PC-9 (cell line): ENCODE measurements at places on chromosomes 7 and 10. TPM values are rescaled to one million over a fixed set of nuclear protein-coding genes. Genes with fewer than 3 reads are reported as not detected.

- peak; percentile 94 for DNase-seq
- H3K4me3 ChIP-seq = no peak overlapping the region
- H3K36me3 ChIP-seq = no peaks in the 10 kb centered on the region
- peaks cover 23% of the 10 kb centered on the region for H3K4me1 ChIP-seq
- H3K27ac ChIP-seq = peak overlapping the region; percentile 57
- no peaks in the 10 kb centered on the region for H3K27me3 ChIP-seq
Measured at GRCh38 chr7:28293527-28293835, 112.9 kb upstream of the JAZF1 start.

DNA sequence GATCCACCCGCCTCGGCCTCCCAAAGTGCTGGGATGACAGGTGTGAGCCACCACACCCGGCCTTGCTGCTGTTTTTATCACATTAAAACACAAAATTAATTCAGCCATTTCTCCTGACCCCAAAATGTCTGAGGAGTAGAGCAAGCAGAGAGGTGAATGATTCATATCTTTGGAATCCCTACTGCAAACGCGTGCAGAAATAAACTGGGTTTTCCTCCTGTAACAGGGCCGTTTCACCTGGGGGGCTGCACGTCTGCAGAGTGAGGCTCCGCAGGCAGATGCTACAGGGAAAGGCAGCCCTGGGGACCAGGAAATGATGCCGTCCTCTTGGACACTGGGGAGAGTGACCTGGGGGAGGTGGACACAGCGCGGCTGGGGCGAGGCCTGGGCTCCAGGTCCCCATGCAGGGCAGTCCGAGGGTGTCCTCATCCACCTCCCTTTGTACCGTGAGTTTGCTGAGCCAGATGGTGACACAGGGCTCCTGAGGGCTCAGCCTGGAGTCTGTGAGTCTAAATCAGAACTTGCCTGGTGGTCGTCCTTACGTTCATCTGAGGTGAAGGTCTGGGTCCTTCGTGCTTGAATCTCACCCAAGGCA, 41.9 kb downstream of the PDGFA start:
- H3K4me1 ChIP-seq = peaks cover 9% of the 10 kb centered on the region
- no peak overlapping the region for H3K27ac ChIP-seq

GRCh38 chr7:131574741-131575140, 18.3 kb upstream of the PODXL start:
- DNase-seq = no peak
- H3K4me1 ChIP-seq = no peaks in the 10 kb centered on the region
- no peak overlapping the region for H3K4me3 ChIP-seq
- H3K36me3 ChIP-seq = no peaks in the 10 kb centered on the region

DNA sequence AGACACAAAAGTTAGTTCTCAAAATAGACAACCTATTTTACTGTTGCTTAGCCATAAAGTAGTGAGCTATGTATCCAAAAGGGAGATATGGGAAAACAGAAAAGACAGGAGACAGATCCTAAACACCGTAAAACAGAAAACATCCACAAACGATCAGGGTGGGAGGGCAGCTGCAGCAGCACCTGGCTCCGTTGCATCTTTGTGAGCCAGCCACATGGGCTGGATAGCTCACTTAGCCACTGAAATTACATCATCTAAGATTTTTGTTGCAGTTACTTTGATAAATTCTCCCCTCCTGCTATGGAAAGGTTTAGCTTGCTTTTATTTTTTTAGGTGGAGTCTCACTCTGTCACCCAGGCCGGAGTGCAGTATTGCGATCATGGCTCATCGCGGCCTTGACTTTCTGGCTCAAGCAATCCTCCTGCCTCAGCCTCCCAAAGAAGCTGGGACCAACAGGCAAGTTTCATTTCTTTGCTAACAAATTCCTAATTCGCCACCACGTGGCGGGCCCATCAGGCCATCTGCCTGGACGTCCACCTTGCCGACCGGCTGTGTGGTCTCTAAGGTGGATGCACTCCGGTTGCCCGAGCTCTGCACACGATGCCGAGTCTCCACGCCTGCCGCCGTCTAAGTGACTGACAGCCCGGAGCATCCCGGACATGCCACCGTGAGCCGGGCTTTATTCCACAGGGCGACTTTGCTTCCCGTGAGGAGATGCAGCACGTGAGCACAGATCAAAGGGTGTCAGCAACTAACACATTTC, 159.8 kb downstream of the DIP2C start:
- H3K27me3 ChIP-seq = peaks cover 52% of the 10 kb centered on the region
- no peak overlapping the region for H3K4me3 ChIP-seq
- no peak for DNase-seq
- H3K4me1 ChIP-seq = no peaks in the 10 kb centered on the region
- no peaks in the 10 kb centered on the region for H3K36me3 ChIP-seq

- H3K4me3 ChIP-seq = no peak overlapping the region
- no peak for DNase-seq
- no peaks in the 10 kb centered on the region for H3K27me3 ChIP-seq
- H3K27ac ChIP-seq = no peak overlapping the region
- H3K4me1 ChIP-seq = peaks cover 49% of the 10 kb centered on the region
- no peaks in the 10 kb centered on the region for H3K36me3 ChIP-seq
Measured at GRCh38 chr7:26912933-26913536, 48.6 kb upstream of the SKAP2 start.

DNA sequence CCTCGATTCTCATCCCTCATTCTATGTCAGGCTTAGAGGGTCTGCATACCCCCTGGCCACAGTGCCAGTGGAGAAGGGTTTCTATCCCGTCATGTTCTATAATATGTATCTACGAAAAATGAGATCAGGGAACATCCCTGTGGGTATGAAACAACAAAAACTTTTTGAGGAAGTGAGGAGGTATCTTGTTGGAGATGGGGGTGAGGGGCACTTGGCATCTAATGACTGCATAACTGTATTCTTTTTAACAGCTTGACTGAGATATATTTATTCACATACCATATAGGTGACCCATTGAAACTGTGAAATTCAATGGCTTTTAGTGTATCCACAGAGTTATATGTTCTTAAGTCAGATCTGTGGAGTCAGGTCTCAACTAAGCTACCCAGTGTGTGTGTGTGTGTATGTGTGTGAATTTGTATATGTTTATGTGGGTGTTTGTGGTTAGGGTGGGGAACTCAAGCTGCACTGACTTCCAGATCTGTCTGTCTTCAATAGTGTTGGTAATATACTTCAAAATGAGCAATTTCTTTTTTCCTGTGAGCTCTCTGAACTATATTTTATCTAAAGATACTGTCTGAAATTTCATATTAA, 528.9 kb downstream of the CNTNAP2 start:
- H3K27ac ChIP-seq = no peak overlapping the region
- no peaks in the 10 kb centered on the region for H3K27me3 ChIP-seq
- H3K4me1 ChIP-seq = no peaks in the 10 kb centered on the region
- no peak for DNase-seq
- H3K4me3 ChIP-seq = no peak overlapping the region

DNA sequence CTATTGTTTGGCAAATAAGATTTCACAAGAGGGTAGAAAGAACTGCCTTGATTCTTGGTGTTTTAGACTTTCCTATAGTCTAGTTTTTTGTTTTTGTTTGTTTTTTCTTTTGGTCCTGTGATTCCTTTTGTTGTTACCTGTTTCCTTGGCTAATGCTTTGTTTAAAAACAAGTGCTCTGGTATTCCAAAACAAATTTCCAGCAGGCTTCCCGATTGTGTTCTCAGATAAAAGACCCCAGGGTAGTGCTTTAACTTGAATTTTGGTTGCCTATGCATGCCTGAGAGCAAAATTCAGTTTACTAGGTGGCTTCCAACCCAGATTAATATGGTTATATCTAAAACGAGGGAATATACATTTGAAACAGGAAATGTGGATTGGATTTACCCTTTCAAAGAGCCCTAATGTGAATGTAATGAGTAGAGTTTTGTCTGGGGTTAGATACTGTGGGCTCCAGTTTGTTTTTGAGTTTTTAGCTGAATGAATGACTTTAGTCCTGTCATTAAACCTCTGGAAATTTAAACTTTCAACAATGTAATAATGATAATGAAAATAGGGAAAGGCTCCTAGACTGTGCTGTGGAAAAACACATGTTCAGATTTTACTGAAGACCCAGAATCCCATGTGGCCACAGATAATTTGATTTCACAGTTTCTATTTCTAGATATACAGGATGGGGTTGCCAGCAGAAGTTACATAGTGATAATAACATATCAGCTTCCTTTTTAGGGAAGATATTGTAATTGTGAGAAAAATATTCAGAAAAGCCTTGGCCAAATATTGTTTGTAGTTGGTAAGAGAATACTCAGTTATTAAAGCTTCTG, 23.9 kb downstream of the AUTS2 start:
- no peak overlapping the region for H3K27ac ChIP-seq
- H3K4me3 ChIP-seq = no peak overlapping the region
- H3K4me1 ChIP-seq = no peaks in the 10 kb centered on the region
- DNase-seq = no peak
- H3K36me3 ChIP-seq = no peaks in the 10 kb centered on the region
- no peaks in the 10 kb centered on the region for H3K27me3 ChIP-seq

DNA sequence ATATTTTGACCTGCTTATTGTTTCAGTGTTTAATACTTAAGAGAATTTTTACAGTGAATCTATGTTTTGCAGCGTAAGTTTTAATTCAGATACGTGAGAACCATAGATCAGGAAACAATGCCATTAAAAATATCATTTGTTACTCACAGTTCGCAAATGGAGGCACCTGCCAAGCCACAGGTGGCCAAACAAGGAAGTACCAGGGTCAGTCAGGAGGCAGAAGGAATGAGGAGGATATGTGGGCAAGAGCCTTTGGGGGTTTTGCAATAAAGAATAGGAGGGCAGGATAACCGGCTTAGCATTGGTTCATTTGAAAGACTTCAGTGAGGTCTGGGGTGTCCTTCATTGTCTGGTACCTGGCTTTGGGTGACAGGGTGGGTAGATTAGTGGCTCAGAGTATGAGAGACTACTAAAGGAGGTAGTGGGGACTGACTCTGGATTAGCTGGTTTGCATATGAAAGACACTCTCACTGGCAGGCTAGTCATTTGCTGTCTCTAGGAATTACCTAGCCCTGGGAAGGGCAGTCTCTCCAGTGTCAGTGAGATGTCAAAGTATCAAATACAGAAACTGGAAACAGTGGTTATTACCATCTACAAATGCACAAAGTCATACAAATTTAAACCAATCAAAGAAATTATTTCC, 132.2 kb upstream of the CAV2 start:
- no peak overlapping the region for H3K4me3 ChIP-seq
- no peaks in the 10 kb centered on the region for H3K27me3 ChIP-seq
- no peaks in the 10 kb centered on the region for H3K36me3 ChIP-seq
- peak; percentile 52 for DNase-seq
- H3K27ac ChIP-seq = no peak overlapping the region

Gene CALML3
- not detected in 2 replicates for total RNA-seq

Gene IRF5
- total RNA-seq = 3.4 and 5.8 TPM in 2 replicates
